Stimulated activated CD8-positive, alpha-beta memory T cell treated with anti-CD3 and anti-CD28 coated beads, Interleukin-15, amount 100 ng/mL, for 1 hour (primary cell): ENCODE measurements at places on chromosomes 5 and 9.

DNA sequence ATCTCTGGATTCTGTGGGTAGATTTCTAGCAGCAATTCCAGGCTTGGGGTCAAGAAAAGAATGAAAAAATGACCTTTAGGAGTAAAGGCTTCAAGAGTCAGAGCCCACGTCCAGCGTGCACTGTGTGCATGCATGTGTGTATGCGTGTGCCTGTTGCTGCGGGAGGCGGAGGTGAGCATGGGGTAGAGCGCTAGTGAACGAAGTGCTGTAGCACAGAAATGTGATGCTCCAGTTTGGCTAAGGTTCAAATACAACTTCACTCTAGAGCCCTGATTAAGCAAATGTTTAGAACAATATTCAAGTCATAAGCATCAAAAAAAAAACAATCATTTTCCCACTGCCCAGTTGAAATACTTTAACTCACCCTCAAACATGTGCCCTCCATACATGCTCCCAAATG lies 403.9 kb downstream of the ZNF608 start:
- DNase-seq: no peak

- DNase-seq: no peak
Measured at GRCh38 chr9:134068744-134069479, 1.1 kb upstream of the BRD3 start.

GRCh38 chr9:18585996-18586395 lies 112.0 kb downstream of the ADAMTSL1 start:
- DNase-seq: no peak

DNA sequence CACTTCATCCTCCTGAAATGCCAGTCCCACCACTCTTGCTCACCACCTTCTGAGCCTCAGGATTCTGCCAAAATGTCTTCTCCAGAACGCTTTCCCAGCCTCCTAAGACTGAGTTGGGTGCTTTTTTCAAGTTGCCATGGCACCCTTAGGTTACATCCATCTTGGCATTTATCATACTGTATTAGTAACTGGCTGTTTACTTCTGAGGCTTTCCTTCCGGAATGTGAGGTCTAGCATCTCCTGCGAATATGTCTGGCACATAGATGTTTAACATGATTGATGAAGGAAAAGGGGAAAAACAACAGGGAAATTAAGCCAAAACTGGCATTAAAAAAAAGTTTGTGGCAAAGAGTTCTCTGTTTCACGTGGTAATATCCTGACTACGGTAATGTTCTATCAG lies 24.9 kb downstream of the RNF130 start:
- DNase-seq: no peak

DNA sequence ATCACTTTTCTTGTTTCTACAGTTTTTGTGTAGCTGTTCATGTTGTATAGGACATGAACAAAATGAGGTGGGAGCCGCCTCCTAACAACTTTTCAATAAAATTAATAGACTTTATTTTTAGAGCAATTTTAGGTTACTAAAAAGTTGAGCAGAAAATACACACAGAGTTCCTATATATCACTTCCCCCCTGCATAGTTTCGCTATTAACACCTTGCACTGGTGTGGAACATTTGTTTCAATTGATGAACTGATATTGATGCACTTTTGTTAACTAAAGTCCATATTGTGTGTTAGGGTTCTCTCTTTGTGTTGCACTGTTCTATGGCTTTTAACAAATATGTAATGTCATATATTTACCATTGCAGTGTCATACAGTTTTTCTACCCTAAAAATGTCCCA lies 47.8 kb upstream of the KCNN2 start:
- DNase-seq: no peak

- DNase-seq: no peak
Measured at GRCh38 chr5:58545912-58546311, 37.0 kb upstream of the RAB3C start.

DNA sequence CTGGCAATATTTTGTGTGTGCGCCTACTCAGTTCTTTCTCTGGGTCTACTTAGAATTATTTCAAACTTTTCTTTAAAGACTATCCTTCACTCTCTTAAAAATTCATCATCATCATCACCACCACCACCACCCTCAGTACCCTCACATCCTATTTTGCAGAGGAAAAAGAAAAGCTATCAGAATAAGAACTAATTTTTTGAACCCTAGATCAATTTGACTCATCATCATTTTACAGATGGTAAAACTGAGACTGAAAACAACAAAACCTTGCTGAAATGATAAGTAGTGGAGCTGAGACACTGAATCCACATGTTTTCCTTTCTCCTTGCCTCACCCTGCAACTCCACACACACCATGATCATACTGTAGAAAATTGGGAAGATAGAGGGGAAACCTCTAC lies 119.3 kb downstream of the SSBP2 start:
- no peak for DNase-seq

DNA sequence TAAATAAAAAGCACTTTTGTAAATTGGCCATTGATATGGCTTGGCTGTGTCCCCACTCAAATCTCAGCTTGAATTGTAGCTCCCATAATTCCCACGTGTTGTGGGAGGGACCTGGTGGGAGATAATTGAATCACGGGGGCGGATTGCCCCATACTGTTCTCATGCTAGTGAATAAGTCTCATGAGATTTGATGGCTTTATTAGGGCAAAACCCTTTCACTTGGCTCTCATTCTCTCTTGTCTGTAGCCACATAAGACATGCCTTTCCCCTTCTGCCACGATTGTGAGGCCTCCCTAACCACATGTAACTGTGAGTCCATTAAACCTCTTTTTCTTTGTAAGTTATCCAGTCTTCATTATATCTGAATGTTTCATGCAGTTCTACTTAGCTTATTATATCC lies 153.2 kb downstream of the TARS1 start:
- no peak for DNase-seq

DNA sequence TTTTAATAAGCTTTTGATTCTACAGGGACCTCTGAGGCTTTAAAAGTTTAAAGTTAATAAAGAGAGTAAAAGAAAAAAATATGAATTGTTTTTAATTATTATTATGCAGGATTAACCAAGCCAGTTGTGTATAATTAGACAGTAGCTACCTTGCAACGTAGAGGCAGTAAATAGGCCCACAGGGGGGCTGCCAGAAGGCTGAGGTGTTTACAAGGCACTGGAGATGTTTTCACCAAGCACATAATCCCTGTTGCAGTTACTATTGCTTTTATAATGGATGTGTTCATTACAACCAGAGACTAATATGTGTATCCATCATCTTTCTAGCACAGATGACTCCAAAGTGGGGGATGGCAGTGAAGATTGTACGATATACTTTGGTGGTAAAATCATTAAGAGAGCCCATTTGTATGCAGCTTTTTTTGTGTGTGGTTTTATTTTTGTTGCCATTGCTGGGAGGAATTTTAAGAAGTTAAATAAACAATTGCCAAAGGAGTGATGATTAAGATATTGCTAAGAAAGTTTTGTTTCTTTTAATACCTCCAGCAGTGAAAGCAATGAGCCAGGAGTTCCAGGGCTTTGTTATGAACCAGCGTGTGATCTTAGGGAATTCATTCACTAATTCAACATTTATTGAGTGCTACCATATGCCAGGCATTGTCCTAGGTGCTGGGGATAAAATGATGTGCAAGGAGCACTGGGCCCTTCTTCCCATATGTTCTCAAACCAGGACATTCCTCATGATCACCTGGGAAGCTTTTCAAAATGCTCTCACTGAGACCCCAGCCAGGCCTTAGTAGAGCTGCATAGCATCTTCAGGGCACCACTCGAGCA lies 138.7 kb upstream of the EFNA5 start:
- no peak for DNase-seq

GRCh38 chr9:37243588-37244345 lies 123.4 kb downstream of the ZCCHC7 start:
- DNase-seq: no peak

DNA sequence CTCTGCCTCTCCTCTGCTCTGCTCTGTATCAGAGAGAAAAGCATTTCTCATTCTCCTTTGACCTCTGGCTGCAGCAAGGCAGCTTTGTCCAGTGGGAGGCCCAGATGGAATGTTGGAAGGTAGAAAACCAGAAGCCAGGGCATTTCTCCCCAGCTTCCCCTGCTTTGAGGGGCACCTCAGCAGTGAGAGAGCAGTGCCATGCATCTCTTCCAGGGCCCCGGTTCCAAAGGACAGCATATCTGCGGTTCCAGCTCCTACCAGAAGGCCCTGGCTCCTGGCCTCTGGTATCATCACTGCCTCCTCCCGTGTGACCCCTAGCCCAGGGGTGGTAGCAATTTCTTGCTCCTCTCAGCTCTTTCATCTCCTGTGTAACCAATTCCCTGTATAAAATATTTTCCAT lies 190.8 kb downstream of the SPOCK1 start:
- no peak for DNase-seq

GRCh38 chr5:141330299-141331080 lies at the start of gene PCDHGA1:
Gene PCDHGA1 (plus strand): TSS chr5:141330514.
- DNase-seq: no peak

- no peak for DNase-seq
Measured at GRCh38 chr5:55593115-55593472, 58.3 kb upstream of the PLPP1 start.

GRCh38 chr5:96660971-96661854 lies 963 bp upstream of the CAST start:
- DNase-seq: no peak

DNA sequence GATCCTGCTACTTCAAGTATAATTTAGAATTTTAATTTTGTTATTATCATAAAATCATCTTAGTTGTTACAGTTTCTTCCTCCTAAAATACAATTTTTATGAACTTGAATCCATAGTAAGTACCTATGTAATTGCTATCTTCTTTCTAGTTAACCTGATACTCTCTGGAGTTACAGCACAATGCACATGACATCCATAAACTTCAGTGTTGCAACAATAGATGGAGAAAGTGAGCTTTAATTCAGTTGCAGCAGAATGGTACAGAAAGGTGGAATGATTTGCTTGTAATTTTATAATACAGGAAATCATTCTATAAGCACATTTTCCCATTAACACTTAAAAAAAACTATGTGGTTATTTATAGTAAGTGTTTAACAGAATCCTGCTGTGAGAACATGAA lies 372.0 kb downstream of the CDH9 start:
- DNase-seq: no peak

DNA sequence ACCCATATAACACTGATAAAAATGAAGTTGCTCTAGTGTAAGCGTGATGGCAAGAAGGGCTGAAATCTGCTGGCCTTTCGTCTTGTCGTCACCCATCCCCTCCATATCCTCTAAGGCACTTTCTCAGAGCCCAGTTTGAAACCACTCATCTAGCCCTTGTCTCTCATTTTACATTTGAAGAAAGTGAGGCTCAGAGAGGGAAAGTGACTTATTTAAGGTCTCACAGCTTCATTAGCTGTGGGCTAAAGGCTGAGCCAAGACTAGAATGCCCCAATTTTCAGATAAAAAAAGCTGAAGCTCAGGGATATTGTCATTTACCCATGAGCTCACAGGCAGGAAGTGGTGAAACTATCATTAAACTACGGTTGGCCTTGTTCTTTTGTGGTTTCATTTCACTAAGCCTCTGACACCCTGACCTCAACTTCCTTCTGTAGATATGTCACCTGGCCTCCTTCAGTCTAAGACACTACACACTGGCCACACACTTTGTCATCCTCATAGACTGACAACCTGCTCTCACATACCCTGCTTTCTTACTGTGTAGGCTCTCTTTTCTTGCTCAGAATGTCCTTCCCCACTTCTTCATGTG lies 176.7 kb upstream of the DMAC1 start:
- DNase-seq: peak; percentile 34

GRCh38 chr9:135081731-135082130 lies 5.7 kb upstream of the OLFM1 start:
- DNase-seq: no peak
